ENCODE measurements at places on chromosomes 11 and 22. TPM values are rescaled to one million over a fixed set of nuclear protein-coding genes. Genes with fewer than 3 reads are reported as not detected.

DNA sequence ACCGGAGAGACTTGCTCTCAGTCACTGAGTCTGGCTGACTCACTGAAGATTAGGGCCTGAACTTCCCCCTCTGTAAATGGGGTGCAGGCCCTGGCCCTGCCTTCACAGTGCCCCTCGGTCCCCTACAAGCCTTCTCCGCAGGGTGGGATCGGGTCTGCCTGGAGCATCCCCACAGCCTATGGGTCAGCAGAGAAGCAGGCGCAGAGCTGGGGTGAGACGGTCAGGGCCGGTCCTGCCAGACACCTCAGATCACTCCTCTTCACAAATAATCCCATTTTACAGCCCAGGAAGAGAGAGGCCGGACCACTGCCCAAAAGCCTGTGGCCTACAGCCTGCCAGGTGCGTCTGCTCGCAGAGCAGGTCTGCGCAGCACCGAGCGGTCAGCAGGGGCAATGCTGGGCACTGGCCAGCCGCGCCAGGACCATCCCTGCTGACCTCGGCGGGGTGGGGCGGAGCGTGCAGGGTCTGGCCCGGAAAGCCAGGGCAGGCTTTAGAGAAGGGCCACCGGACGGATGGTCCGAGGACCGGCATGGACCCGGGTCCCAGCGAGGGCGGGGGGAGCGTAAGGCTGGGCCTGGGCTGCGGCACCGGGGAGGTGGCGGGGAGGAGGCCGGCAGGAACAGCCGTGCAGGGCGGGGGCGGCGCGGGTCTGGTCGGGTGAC, 522 bp upstream of the SEPTIN5 start:
- DNase-seq = no peak

DNA sequence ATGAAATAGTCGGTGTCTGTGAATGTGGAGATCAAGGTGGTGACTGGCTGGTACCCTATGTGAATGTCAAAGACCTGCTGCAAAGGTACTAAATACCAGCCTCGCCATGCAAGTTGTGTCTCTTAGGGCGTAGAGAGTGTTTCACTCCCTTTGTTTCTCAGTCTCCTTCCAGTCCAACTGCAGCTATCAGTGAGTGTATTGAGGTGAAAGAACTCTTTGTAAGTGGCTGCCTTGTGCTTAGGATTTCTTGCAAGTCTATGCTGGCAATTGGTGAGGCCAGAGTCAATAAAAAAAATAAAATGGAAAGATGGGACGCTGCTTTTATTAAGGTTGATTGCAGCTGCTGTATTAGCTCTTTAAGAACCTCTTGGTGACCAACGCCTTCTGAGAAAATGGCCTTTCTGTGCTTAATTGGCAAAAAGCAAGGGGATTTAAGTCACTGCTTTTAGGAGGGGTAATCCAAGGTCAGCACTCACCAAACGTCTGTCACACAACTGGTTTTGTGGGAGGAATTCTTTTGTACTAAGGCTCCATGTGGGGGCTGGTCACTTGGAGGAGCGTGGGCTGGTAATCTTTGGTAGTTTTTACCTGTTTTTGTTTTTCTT, 95.1 kb downstream of the PARVA start:
- no peak for DNase-seq

GRCh38 chr11:96326959-96327358, 16.0 kb downstream of the MAML2 start:
- DNase-seq = no peak

DNA sequence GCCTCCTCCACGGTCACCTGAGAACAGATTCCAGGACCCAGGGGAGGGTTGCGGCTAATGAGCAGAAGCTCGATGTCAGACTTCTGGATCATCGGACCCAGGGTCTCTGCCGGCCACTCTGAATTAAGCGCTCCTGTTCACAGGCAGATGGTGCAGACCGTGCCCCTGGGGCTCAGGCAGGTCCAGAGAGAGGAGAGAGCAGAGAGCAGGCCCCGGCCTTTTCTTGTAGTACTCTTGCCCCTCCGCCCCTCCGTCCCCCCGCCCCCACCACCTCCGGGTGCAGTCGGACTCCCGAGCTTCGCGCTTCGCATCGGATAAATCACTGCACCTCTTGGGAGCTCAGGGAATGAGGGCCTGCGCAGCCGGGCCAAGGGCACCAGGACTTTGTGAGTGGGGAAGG, 50.3 kb downstream of the RPS6KA4 start:
- DNase-seq = no peak

The NAGA gene
- 28.3 TPM for polyA plus RNA-seq

DNA sequence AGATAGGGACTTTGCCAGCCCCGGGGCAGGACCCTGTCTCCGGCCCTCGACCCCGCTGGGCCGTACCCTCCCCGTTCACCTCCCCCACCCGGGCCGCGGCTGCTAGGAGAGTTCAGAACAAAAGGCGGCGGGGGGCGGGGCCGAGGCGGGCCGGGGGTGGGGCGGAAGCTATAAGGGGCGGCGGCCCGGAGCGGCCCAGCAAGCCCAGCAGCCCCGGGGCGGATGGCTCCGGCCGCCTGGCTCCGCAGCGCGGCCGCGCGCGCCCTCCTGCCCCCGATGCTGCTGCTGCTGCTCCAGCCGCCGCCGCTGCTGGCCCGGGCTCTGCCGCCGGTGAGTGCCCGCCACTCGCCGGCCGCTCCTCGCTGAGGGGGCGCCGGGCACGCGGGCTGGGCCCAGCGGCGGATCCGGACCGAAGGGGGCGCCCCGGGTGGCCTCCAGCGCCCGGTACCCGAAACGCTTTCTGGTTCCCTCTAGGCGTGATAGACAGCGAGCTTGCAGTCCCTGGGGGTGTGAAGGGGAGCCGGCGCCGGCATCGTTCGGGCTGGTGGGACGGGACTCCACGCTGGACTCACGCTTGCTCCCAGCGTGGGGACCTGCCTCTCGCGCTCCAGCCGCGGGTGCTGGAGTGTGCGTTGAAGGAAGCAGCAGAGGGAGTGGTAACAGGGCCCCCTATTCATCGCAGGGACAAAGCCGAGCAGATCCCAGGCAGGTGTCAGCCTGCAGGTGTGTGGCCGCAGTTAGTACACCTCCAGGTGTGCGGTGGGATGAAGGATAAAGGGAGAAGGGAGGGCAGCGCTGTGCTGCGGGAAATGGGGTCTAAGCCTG, at the start of gene MMP11:
Gene MMP11, plus strand, starts transcription at position 201 of the 825 bp plus-strand sequence. Its CDS starts 22 bp downstream, at position 223.
- no peak for DNase-seq

The MRGPRX4 gene
- not detected for polyA plus RNA-seq

- DNase-seq = no peak
Measured at GRCh38 chr11:27331981-27332380, 31.0 kb downstream of the CCDC34 start.

All from left renal pelvis (tissue), 4 donors.